OCI-M1 (cell line): ENCODE measurements at places on chromosomes 4 and X.

DNA sequence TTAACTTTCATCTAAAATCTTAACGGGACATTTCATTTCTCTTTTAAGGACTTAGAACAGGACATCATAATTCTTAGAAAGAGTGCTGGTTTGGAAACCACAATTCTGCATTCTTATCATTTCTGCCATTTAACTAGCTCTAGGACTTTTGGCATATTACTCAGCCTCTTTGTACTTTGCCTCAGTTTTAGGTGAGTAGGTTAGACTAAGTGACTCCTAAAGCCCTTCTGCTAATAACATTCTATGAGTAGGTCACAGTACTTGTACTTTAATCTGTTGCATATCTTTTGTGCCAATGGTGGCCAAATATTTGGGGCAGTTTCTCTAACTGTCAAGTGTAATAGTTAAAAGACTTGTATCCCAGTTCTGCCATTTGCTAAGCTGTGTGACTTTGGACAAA, 115.4 kb upstream of the NUDT6 start:
- peak; percentile 78 for DNase-seq

GRCh38 chr4:123396307-123397143, at the start of gene SPRY1:
SPRY1 (plus strand) TSS chr4:123396795; CDS start chr4:123401592, 4,797 bp downstream.
- DNase-seq, result peak; percentile 98

- no peak for DNase-seq
These were observed 242.3 kb upstream of the GRIA3 start for GRCh38 chrX:122941806-122942205.

DNA sequence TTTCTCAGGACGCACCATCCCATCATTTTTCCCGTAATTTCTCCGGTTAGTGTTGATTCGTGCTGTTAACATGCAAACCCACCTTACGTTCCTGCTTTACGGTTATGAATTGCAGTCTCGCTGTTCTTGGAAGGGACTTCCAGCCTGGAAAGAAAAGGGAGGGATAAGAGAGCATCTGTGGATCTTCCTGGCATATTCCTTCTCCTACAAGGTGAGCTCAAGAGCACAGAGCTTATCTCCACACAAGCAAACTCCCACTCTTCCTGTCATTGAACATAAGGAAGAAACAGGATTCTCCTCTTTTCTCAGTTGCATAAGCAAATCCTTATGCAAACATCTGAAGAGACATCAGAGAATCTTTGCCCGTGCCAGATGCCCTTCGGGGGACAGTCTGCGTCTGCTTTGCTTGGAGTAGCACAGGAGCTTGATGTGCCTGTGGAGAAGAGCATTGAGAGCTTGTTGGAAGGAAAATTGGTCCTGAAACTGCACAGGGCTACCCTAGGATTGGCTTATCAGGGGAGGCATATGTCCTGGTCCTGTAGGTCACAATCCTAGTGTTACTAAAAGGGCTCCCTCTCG, 127.0 kb downstream of the ASMT start:
- DNase-seq, result no peak

GRCh38 chrX:13478740-13479451, 90.5 kb upstream of the EGFL6 start:
- no peak for DNase-seq

GRCh38 chr4:20172070-20172760, 79.5 kb upstream of the SLIT2 start:
- DNase-seq, result no peak

DNA sequence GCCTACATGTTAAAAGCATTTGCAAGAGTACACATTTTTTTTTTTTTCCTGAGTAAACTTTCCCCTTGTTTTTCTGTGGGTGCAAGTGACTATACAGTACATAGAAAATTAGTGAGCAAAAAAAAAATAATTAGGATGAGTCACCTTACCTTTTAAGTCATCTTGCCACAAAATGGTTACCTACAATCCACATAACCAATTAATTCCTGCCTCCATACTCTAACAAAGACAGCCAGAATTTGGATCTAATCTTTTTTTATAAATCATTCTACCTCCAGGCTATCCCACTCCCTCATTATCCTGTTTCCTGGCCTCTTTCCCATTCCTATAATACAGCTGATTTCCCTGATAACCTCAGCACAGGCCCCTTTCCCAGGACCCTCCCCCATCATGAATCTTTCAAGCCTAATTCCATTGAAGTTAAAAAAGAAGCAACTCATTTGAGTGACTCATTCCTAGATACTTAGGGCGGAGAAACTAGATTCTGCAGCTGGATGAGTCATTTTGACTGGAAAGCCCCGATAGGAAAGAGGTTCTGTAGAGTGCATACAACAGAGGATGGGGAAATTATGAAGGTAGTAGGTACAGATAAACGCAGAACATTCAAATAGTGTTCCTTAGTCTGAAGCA, 128.2 kb downstream of the C4orf51 start:
- DNase-seq, result peak; percentile 89

DNA sequence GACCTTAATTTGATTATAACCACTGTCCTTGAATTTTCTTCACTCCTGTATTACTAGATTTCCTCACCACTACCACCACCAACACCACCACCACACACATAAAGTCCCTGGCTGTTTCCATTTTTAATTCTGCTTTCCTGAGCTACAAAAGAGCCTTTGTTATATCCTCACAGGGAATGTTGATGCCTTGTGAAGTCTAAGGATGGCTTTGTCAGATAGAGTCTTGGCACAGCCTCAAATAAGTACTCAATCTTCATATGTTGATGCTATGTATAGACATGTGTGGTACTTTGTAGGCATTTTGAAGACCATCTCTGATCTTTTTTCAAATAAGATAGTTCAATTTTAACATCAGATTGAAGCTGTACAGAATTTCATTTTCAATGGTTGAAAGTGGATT, 1016.7 kb upstream of the LCORL start:
- DNase-seq, result no peak

GRCh38 chr4:68132342-68132741, 2.7 kb upstream of the TMPRSS11F start:
- no peak for DNase-seq

DNA sequence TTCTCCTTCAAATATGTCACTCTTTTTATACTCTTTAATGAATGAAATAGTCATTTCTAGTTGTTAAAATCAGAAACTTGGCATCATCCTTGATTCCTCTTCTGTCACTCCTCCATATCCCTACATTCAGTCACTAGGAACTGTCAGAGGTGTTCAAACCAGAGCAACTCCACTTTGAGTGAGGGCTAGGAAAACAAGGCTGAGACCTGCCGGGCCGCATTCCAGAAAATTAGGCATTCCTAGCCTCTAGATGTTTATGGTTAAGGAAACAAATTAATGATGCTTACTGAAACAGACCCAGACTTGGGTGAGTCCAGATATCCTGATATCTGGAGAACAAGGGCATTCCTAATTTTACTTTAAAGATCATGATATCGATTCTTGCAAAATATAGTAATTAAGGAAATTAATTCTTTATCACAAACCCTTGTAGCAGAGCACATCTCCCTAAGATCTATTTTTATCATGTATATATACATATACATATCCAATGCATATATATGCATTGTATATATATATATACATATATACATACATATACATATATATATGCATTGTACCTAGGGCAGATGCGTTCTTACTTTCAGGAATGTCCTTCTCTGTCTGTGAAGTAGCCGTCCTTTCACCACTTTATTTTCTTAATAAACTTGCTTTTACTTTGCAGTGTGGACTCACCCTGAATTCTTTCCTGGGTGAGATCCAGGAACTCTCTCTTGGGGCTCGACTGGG, 98.4 kb upstream of the GC start:
- DNase-seq, result no peak

- DNase-seq, result no peak
These were observed 20.0 kb downstream of the FAM53A start for GRCh38 chr4:1664141-1664540.

DNA sequence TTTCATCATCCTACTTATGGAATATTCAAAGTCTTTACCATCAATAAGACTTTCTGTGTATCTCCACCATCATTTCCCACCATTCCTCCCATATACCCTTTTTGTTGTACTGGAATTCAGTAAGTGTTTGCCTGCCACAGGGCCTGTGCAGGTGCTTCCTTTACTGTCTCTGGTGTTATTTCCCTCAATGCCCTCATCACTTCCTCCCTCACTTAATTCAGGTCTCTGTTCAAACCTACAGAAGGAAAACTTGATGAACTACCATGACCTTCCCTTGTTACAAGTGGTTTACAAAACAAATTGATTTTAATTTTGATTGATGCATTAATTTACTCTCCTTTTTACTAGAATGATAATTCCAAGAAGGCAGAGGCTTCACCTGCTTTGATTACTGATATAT, 159.5 kb upstream of the FAT4 start:
- no peak for DNase-seq

GRCh38 chr4:142307857-142308256, 538.2 kb downstream of the INPP4B start:
- DNase-seq, result no peak

DNA sequence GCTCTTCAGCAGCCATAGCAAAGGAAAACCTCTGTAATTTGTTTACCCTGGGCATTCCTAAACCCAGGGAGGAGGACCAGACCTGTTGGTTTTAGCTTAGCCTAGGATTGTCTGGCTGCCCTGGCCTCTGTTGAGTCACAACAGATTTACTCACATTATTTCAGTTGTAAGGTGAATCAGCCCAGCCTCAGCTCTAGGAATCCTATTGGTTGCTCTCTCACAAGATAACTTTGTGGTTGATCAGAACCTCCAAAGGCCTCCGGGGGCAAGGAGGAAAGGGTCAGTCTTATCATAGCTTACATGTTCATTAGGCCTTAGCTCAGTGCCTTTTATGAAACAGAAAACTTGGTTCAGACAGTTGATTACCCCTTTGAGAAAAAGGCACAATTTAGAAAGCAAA, 41.0 kb downstream of the PDK3 start:
- DNase-seq, result peak; percentile 92

GRCh38 chr4:113276464-113277170, 227.2 kb downstream of the ANK2 start:
- no peak for DNase-seq

DNA sequence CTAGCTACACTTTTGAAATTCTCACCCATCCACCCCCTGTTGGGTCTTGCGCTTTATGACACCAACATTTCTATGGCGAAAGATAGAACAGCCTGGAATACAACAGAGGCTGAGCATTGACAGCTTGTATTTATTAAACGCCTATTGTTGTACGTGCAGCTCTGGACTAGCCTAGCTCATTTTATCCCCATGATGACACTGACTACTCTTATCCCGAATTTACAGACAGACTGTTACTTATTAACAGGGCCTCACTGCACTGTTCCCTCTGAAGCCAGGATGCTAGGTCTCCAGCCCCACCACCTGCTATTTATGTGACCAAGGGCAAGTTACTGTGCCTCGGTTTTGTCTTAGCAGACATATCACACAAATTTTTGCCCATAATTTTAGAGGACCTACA, 1.0 kb upstream of the RFC1 start:
- DNase-seq, result no peak

DNA sequence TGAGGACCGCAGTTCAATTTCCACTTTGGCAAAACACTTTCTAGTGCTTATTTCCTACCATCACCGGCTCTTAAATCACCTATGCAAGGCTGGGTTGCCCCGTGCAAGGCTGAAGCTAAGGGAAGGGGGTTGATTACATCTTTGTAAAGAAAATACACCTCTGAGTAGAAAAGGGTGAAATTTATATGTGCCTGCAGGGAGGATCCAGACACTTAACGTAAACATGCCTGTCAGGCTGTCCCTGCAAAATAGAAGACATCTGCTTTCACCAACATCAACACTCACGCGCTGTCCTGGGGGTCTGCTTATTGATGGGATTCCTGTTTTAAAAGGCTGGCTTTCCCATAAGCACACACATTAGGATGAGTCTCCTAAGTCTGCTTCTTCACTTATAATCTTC, 92.0 kb downstream of the PRKX start:
- no peak for DNase-seq

DNA sequence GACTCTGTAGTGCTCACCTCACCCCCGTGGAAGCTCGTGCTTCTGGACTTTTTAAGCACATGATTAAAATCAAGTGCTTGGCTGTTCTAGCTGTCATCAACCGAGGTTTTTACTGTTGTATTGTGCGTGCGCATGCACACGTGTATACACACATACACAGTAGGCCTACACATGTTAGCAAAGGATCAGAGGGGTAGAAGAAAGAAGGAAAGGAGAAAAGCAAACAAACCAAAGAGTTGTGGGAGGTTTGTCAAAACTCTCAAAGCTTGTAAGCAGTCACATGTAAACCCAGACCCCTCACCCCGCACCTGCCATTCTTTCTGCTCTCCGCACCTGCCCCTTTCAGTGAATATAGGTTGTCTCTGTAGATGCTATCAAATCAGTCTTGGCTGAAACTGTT, 311.8 kb downstream of the HS3ST1 start:
- DNase-seq, result no peak

DNA sequence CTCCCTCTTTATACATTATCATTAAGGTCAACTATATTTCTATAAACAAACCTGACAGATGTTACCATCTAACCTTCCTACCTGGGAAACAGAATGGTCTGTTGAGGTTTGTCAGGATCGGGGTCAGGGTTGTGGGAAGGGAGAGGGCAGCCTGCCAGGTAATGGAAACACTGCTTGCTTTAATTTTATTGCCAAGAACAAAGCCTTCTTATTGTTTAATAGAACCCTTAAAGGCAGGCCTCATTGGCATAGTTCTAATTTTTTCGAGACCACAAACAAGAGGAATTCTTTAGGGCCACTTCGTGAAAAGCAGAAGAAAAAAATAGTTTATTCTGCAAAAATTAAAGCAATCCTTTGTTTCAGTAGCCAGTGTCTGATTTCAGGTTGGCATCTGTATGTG, 113.2 kb downstream of the MID1 start:
- no peak for DNase-seq

GRCh38 chrX:17174671-17175070, 200.3 kb upstream of the NHS start:
- no peak for DNase-seq

DNA sequence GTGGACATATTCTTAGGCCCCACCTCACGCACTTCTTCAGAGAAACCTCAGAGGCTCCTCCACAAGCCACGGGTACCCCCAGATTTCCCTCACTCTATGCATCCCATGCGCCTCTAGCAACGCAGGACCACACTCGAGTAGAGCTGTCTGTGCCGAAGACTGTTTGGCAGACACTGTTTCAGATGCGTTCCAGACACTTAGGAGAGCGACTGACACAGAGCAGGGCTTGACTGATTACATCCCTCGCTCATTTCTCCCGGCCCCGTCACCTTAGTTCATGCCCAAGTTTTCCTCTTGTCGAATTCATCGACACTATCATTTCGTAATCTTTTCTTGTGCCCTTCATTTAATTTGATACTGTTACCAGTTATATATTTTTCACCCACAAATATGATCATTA, 15.0 kb downstream of the SORBS2 start:
- DNase-seq, result no peak

GRCh38 chr4:7645956-7646355, 211.2 kb upstream of the PSAPL1 start:
- DNase-seq, result no peak

GRCh38 chrX:1534301-1535168, 2.5 kb downstream of the P2RY8 start:
- no peak for DNase-seq

- no peak for DNase-seq
These were observed 297.3 kb downstream of the GUCY2F start for GRCh38 chrX:109184506-109185139.

DNA sequence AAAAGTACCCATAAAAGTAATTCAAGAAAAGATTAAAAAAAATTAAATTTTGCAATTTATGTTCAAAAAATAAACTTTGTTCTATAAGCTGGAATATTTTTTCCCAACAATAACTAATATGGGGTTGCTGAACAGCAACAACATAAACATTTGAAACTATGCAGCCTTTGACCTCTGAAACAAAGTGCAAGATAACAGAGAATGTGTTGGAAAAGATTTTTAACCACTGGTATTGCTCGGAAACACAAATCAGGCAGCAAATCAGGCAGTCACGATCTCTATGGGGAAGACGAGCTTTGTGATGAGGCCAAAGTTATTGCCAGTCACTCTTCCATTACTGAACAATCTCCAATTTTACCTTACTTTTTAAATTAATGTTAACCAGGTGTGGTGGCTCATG, 332.1 kb downstream of the PABPC4L start:
- no peak for DNase-seq
